ENCODE measurements at places on chromosomes 6 and 20. TPM values are rescaled to one million over a fixed set of nuclear protein-coding genes. Genes with fewer than 3 reads are reported as not detected.

DNA sequence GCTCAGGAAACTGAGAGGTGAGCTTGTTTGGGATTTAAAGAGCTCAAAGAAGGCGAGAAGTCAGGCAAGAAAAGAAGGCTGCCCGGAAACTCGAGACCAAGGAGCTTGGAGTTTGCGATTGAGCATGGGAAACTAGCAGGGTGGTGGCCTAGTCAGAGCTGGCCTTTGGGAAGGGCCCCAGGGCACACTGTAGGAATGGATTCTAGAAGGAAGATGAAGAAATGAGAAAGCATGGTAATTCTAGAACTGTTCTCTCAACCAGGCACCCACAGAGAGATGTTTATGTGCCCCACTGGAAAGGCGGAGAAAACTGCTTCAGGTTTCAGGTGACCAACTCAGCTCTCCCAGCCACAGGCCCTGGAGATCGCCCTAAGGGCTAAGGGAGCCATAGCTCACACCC is 126.2 kb downstream of the FOXO3 start:
- no peak for DNase-seq

DNA sequence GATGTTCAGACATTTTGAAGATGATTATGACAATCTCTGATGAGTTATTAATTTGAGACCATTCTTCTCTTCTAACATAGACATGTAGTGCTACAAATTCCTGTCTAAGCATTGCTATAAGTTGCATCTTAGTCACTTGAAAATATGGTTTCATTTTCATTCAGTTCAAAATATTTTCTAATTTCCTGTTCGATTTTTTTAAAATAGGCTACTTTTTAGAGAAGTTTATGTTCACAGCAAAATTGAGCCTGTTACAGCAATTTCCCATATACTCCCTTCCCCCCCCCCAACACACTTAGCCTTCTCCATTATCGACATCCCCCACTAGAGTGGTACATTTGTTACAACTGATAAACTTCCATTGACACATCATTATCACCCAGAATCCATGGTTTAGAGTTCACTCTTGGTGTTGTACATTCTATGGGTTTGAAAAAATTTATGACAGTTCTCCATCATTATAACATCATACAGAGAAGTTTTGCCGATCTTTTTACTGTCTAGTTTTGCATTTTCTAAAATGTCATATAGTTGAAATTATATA is 31.2 kb downstream of the PLAGL1 start:
- DNase-seq = no peak

DNA sequence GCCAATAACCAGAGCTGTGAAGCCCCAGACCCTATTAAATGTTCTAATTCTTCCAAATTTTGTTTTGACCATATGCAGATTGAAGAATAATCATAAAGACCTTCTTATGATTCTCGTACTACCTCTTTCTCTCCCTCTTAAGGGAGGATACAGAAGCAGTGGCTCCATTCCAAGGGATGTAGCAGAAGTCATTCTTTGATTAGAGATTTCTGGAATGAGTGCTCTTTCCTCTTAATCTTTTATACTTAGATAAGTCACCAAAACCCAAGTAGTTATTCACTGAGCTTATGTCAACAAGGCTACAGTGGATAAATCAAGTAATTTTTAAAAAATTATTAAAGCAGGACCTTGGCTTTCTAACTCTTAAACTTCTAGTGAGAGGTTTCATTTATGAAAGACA is 266.0 kb upstream of the STXBP5 start:
- no peak for DNase-seq

- DNase-seq = peak; percentile 42
Measured at GRCh38 chr20:4830696-4831095, 109.0 kb downstream of the PRND start.

DNA sequence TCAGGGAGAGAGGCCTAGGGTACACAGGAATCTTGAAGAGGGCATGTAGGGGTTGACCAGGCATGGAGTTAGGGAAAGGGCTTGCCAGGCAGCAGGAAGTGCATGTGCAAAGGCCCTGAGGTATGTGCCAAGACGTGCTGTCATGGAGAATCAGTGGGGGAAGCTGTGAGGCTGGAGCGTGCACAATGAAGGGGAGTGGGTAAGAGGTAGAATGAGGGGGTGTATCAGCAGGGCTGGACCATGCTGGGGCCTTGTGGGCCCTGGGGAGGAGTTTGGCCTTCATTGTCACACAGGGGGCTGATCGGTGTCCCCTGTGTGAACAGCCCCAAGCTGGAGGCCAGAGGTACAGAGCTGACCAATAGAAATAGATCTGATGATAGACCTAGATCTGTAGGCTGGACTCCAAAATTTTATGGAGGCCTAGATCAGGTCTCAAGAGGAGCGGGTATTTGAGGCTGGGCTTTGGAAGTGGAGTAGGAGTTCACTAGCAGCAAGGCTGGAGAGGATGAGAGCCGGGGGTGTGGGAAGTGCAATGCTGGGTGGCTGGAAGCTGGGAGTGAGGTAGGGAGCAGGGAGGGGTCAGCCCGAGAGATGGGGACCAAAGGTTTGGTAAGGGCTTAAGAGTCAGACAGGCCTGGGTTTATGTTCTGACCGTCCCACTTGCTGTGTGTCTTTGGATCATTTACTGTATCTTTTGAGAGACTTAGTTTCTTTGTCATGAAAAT is 3.0 kb downstream of the SRC start:
- no peak for DNase-seq

DNA sequence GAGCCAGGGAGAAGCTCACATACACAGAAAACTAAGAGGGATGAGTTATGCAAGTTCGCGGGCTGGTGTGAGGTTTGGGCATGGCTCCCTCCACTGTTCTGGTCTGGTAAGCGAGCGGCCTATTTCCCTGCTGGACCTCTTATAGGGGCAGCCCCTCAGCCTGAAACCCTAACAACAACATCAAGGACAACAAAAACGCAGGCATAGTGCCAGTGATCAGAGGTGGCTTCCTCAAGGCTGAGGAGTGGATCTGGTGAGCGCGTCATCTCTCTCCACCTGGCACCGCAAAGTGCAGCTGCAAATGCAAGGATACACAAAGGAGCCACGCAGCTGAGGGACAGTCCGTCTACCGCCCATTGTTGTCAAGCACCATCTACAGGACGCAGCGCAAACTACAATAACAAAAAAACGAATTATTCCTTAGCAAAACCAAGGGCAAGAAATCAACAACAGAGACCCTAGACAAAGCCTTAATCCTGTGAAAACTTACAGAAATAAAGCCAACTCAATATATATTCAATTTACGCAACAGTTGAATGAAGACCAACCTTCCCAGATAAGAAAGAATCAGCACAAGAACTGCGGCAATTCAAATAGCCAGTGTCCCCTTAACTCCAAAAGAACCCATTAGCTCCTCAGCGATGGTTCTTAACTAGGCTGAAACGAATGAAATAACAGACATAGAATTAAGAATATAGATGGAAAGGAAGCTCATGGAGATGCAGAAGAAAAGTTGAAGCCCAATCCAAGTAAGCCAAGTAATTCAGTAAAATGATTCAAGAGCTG is 9.2 kb upstream of the DEFB110 start:
- DNase-seq = no peak

The AIF1 gene
- total RNA-seq = 0.13 TPM

The BMP7 gene
- not detected for total RNA-seq
